Epithelial cell of proximal tubule (primary cell): ENCODE measurements at places on chromosomes 4 and X. TPM values are rescaled to one million over a fixed set of nuclear protein-coding genes. Genes with fewer than 3 reads are reported as not detected.

MSANTD1 gene
- 0.14 TPM in 1 of 2 replicates, not detected in the other for total RNA-seq

DNA sequence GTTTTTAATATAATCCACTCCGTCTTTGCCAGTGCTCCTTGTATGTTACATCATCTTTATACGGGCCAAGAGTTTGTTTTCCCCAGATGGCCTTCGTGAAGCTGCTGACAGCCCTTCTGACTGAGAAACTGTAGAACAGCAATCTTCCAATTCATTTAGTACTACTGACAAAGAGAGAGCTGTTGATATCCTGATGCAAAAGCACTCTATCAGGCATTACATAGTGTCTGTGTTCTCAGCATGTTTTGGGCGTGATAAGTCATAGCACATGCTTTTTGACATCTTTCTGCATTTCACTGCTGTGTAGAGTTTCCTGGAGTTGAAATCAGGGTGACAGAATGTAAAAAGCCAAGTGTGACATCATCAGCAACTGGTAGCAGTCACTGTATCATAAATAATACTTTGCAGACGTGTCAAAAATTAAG lies 746.3 kb upstream of the FAM241A start:
- no peak for DNase-seq

DNA sequence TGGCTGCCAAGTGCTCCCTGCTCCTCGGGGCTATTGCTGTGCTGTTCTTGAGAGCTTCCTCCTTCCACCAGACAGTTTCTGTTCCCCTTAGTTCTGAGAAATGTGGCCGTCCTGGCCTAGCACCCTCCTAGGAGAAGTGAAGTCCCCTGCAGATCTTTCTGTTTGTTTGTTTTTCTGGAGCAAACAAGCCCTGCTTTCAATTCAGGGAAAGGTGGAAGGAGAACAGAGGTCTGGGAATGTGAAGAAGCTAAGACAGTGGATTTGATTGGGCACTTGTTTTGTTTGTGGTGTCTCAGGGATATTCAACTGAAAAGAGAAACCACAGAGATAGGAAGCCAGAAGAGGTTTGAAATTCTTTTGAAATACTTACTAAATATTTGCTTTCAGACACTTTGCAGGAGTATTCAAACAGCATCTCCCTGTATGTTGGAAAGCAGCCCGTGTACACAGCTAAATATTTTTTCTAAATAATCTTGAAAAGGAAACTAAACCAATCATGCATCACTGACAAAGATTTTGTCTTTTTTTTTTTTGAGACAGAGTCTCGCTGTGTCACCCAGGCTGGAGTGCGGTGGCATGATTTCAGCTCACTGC lies 36.5 kb upstream of the PPM1K start:
- no peak for DNase-seq

DNA sequence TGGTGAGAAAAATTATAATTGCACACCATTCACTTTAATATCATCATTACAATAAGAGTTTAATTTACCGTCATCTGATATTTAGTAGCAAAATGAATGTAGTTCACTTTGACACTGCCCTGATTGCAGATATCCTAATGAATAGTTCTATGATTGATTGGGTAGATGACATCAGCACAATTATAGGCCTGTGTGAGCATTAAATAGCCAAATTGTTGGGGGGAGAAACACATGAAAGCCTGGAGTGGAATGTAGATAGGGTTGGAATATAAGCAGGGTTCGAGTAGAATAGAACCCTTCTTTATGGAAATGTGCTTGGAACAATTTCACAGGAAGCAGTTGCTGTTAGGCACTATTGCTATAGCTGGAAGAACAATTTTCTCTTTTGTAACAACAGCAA lies 1526.2 kb downstream of the RPA4 start:
- no peak for DNase-seq

DNA sequence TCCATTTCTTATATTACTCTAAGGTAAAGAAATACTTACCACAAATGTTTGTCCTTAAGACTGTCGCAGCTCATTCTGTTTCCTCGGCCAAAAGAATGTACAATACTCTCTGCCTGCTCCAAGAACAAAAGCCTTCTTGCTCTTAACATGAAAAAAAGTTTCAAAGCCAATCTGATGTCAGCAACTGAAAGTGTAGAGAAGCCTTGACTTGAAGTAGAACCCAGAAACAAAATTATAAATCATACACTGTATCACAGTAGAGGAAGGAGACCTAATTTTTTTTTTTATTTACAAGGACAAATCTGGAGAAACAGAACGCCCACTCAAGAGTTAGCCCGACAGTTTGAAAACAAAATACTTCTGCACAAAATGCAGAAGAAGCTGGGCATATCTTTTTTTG lies at the start of gene MCF2:
MCF2 (minus strand) TSS at position 101 of the 400 bp plus-strand sequence. CDS start 56,423 bp downstream, outside the sequence.
- no peak for DNase-seq

DNA sequence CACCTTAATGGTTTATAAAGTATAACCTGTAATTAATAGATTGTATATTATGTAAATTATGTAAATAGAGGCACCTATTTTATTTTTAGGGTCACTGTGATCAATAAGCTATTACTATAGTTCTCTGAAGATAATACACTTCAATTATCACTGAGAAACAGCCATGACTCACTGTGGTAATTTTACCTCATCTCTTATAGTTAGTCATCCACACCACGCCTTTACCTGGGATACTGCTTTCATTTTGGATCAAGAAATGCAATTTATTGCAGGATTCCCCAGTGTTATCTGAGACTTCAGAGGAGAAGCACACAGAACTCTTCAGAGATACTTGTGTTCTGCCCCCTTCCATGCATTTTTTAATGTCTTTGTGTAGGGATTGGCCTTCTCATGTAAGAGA lies 348.1 kb upstream of the ATOH1 start:
- no peak for DNase-seq

IL21 gene
- total RNA-seq = not detected in 2 replicates

DNA sequence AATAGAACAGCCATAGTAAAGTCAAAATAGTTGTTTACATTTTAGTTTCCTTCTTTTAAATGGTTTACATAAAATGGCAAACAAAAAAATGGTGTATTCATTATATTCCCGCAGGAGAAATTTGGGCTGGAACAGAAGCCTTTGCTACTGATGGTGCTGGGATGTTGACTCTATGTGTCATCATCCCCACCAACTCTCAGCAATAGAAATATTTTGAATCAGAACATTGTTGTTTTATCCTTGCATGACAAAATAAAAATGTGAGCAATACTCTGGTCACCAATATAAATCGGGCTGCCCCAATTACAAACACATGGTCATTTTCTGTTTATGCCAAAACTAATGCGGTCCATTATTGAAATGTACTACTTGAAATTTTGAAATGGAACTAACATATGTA lies 1131.6 kb upstream of the PCDH7 start:
- DNase-seq = no peak

DNA sequence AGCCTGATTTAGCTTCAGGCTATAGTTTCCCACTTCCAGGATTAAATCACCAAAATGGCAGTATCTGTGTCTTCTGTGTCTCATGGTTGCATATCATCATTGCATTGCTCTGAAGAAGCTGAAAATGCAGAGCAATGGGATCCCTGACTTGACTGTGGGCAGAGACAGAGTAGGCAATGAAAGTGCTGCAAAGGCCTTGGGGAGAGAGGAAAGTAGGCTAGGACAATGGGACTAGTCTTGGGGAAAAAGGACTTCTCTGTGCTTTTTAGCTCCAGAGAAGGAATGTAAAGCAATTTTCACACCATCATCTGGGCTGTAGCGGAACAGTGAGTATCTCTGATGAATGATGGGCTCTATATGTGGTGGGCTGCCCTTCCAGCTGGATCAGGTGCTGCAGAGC lies 202.5 kb downstream of the LDB2 start:
- DNase-seq = no peak

C4orf50 gene
- total RNA-seq = not detected in 2 replicates

- DNase-seq = no peak
Observed at GRCh38 chr4:153481478-153481877, 15.3 kb downstream of the TMEM131L start.

TMEM156 gene
- 2.3 and 9.1 TPM in 2 replicates for total RNA-seq

RNF212 gene
- total RNA-seq = 3.5 and 8.1 TPM in 2 replicates

DNA sequence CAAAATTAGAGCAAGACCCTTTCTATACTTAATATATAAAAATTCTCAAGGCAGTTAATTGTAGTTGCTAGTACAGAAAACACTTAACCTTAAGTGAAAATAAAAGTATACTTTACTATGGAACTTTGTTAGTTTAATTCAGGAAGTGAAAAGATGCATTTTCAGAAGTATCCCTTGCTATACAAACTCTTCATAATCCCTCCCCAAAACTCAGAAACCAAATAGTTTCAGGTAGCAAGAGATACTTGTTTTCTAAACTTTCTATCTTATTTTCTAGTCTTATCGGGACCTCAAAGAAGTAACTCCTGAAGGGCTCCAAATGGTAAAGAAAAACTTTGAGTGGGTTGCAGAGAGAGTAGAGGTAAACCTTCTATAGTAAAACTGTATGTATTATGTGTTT lies 14.3 kb downstream of the PAICS start:
- DNase-seq = no peak

- DNase-seq = no peak
Observed at GRCh38 chr4:40409835-40410234, 74.7 kb downstream of the CHRNA9 start.

DNA sequence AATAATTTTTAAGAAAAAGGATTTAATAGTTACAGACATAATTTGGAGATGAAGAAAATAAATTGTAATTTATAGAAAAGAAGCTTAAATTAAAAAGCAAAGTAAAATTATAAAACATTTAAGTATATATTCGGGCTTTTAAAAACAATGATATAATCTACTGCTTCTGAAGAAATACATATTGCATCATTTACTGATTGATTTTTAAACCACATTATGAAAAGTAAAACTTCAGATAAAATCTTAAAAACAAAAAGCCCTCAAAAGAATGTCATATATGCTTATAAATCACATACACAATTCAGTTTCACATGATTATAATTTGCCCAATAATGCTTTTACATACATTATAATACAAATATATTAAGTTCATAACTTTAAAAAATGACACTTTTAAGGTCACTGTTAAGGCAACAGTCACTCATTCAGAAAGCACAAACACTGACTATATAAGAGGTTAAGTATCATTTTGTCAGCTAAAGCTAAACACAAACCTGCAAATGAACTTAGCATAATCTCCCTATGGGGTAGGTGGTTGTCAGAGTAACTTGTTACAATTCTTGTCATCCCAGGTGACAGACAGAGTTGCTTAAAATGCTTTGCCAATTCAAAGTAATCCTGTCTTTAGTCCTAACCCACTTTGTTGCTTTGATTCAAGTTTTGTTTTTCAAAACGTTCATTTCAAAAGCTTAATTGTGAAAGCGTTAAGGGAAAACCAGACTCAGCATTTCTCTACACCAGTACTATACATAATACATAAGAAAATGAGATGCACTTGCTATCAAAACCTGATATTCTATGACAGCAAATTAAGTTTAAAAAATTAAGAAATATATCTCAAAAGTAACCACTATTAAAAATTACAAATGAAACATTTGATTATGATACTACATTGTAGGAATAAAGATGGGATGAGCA lies 90.6 kb upstream of the MAB21L2 start:
- no peak for DNase-seq

DNA sequence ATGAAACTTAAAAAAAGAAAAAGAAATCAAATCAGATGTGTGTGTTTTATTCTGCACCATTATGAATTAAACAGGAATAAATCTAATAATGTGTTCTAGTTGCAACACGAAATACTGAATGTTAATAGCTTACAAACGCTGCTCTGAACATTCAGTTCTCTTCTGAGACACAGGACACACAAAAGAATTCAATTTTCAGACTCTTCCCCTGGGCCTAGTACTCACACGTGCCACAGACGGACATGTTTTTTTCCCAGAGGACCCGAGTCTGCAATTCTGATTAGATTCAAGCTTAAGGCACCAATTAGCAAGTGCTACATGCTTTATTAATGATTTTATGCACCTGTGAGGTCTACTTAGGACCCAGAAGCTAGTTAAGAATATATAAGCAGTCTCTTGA lies 20.5 kb downstream of the C4orf54 start:
- DNase-seq = no peak

CT45A2 gene
- total RNA-seq = not detected in 2 replicates

GRCh38 chr4:168885400-168885799 lies 124.7 kb downstream of the CBR4 start:
- no peak for DNase-seq

PALLD gene
- total RNA-seq = 21.9 and 45.6 TPM in 2 replicates

GRCh38 chr4:133550436-133550835 lies 401.3 kb downstream of the PCDH10 start:
- no peak for DNase-seq

GRCh38 chr4:150852216-150852615 lies 162.9 kb downstream of the LRBA start:
- no peak for DNase-seq

UBA1 gene
- total RNA-seq = 161 and 183 TPM in 2 replicates

GRCh38 chr4:155941085-155941790 lies 12.4 kb downstream of the CTSO start:
- no peak for DNase-seq

GRCh38 chr4:183356931-183357675 lies 34.9 kb upstream of the CLDN24 start:
- DNase-seq = no peak

- no peak for DNase-seq
Observed at GRCh38 chrX:18964901-18965300, 19.0 kb downstream of the PHKA2 start.

- DNase-seq = no peak
Observed at GRCh38 chr4:8775121-8775520, 96.5 kb downstream of the HMX1 start.

DNA sequence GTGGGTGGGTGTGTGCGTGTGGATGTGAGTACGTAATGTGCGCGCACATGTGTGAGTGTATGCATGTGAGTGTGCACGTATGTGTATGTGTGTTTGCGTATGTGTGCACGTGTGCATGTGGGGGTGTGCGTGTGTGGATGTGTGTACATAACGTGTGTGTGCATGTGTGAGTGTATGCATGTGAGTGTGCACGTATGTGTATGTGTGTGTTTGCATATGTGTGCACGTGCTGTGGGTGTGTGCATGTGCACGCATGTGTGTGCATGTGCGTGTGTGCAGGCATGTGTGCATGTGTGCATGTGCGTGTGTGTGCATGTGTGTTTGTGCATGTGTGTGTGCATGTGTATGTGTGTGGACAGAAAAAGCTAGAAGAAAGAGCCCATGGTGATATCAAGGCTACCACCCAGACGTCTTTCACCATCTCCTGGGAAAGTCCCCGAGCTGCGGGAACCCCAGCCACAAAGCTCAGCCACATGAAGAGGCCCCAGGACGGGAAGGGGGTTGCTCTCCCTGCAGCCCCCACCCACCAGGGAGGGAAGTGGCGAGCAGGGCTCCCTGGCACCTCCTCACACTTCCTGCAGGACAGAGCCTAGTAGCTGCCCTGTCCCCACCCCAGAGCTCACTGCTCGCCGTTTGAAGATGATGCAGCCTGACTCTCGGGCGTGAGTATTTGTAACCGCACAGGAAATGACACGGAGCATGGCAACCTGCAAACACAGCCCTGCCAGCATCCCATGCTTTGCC lies 108.3 kb downstream of the DCTD start:
- DNase-seq = no peak

DNAAF6 gene
- total RNA-seq = not detected in 2 replicates

- DNase-seq = no peak
Observed at GRCh38 chr4:57445686-57446085, 335.5 kb upstream of the IGFBP7 start.

MAGED4 gene
- 13.2 and 76.4 TPM in 2 replicates for total RNA-seq

UGT2B17 gene
- not detected in 2 replicates for total RNA-seq

GRCh38 chr4:52202931-52203330 lies 151.8 kb downstream of the SPATA18 start:
- DNase-seq = no peak
